Aorta (tissue), 5 donors: ENCODE measurements at places on chromosomes 12 and 14. TPM values are rescaled to one million over a fixed set of nuclear protein-coding genes. Genes with fewer than 3 reads are reported as not detected.

DNA sequence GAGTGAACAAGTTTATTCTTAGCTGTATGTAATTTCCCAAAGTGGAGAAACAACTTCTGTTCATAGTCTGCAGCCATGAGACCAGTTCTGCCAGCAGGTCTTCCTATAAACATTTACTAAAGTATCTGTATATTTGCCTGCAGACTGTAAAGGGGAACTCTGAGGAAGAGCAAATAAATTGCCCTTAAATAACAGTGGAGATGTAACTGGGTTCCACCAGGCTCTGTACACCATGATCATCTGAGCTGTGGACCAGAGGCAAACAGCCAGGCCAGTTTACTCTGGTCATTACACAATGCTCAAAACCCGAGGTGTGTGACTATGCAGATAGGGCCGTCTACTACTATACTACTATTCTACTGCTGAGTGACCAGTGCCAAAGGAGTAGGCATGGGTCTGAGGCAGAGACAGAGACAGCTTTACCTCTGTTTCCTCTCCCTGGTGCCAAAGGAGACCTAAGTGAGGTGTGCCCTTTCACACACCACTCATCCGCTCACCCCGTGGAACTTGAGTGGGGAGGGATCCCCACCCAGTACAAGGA, 21.1 kb upstream of the CERS5 start:
- no peaks in the 10 kb centered on the region for H3K27me3 ChIP-seq
- H3K4me1 ChIP-seq: peaks cover 8% of the 10 kb centered on the region
- H3K36me3 ChIP-seq: no peaks in the 10 kb centered on the region
- H3K4me3 ChIP-seq: no peak overlapping the region

DNA sequence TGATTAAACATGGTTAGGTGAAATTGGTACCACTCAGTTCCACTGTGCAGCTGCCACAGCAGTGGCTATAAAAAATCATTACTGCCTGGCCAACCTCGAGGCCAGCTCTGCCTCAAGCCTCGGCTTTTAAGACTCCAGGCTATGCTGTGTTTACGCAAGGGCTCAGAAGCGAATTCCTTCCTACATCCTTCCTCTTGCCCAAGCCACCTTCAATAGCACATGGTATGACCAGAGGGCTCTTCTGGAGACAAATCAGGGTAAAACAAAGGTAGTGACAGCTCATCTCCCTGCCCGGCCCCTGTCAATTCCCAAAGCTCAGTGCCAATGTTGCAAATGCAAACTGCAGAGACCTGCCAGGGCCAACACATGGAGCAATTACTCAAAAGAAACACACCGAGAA, 31.9 kb downstream of the NUAK1 start:
- peak overlapping the region; percentile 91 for H3K27ac ChIP-seq
- H3K27me3 ChIP-seq: no peaks in the 10 kb centered on the region
- peaks cover 22% of the 10 kb centered on the region for H3K4me1 ChIP-seq
- H3K4me3 ChIP-seq: no peak overlapping the region

DNA sequence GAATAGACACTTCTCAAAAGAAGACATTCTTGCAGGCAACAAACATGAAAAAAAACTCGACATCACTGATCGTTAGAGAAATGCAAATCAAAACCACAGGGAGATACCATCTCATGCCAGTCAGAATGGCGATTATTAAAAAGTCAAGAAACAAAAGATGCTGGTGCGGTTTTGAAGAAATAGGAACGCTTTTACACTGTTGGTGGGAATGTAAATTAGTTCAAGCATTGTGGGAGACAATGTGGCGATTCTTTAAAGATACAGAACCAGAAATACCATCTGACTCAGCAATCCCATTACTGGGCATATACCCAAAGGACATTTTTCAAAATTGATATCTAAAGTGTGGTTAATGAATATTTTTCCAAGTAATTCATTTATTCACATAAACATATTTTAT, 39.6 kb upstream of the LIN7A start:
- no peak for DNase-seq
- no peaks in the 10 kb centered on the region for H3K36me3 ChIP-seq
- no peaks in the 10 kb centered on the region for H3K4me1 ChIP-seq
- no peaks in the 10 kb centered on the region for H3K27me3 ChIP-seq

GRCh38 chr14:64193821-64194220, 100.3 kb downstream of the ESR2 start:
- no peaks in the 10 kb centered on the region for H3K4me1 ChIP-seq
- H3K27ac ChIP-seq: no peak overlapping the region
- no peak for DNase-seq
- H3K36me3 ChIP-seq: no peaks in the 10 kb centered on the region

DNA sequence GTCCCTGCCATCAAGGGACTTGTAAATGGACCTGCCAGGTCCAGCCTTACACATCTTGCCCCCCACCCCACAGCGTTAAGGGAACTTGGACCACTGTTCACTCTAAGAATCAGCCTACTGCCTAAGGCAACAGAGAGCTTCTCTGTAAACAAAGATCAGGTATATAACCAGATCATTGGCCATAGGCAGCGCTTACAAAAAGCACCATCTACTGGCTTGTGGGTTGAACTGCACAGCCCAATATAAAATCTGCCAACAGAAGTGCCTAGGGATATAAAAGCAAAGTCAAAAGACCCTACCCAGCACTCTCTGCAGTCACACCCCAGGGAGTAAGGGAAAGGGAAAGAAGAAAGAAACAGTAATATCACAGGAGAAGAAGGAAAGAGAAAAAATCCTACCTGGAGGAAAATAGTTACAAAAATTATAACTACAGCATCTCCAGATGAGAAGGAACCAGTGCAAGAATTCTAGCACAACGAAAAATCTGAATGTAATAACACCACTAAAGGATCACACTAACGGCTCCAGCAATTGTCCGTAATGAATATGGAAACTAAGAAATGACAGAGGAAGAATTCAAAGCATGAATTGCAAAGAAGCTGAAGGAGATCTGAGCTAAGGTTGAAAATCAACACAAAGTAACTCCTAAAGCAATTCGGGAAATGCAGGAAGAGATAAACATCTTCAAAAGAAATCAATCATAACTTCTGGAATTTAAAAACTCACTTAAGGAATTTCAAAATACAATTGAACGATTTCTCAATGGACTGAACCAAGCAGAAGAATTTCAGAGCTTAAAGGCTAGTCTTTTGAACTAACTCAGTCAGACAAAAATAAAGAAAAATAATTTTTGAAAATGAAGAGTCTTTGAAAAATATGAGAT, 95.2 kb upstream of the PCED1B start:
- H3K4me1 ChIP-seq: no peaks in the 10 kb centered on the region
- no peak for DNase-seq
- no peaks in the 10 kb centered on the region for H3K36me3 ChIP-seq
- no peak overlapping the region for H3K4me3 ChIP-seq

- H3K27ac ChIP-seq: no peak overlapping the region
- no peaks in the 10 kb centered on the region for H3K27me3 ChIP-seq
- no peak overlapping the region for H3K4me3 ChIP-seq
- no peak for DNase-seq
- H3K36me3 ChIP-seq: no peaks in the 10 kb centered on the region
Measured at GRCh38 chr12:95944108-95944704, 1.1 kb downstream of the AMDHD1 start.

DNA sequence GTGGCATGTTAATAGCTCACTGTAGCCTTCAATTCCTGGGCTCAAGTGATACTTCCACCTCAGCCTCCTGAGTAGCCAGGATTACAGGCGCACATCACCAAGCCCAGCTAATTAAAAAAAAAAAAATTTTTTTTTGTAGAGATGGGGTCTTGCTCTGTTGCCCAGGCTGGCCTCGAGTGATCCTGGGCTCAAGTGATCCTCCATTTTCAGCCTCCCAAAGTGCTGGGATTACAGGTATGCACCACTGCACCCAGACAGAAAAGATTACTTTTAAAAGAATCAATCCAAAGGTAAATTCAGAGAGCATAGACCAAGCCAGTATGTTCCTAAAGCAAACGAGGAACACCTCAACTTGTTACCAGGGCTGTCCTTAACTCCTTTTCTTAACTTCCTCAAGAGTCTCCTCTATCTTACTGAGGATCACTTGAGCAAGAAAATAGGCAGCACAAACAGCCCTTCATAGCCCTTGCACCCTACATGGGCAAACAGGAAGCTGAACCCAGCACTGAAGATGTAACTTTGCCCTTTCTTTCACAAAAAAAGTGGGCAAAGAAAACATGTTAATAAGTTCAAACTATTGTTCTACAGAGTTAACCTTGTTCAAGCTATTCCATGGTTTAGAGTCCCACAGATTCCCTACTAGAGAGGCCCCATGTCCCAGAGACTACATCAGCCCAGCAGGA, 11.3 kb downstream of the CS start:
- H3K4me1 ChIP-seq: no peaks in the 10 kb centered on the region
- no peaks in the 10 kb centered on the region for H3K27me3 ChIP-seq
- no peak overlapping the region for H3K4me3 ChIP-seq
- DNase-seq: no peak
- H3K27ac ChIP-seq: no peak overlapping the region

DNA sequence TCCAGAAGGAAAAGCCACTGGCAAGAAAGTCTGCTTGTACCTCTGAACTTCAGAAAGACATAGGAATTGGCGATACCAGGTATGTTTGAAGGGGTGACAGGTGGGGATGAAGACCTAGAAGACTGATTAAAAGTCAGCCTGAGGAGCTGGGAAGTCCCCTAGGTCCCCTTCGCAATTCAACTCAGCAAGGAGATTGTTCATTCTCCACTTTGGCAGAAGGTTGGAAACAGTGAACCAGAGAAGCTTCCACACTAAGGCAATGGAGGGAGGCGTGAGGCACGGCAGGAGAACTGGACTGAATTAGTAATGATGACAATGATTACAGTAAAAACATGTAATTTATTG, 240.3 kb upstream of the TMPO start:
- H3K27me3 ChIP-seq: no peaks in the 10 kb centered on the region
- no peak overlapping the region for H3K27ac ChIP-seq
- H3K36me3 ChIP-seq: no peaks in the 10 kb centered on the region

DNA sequence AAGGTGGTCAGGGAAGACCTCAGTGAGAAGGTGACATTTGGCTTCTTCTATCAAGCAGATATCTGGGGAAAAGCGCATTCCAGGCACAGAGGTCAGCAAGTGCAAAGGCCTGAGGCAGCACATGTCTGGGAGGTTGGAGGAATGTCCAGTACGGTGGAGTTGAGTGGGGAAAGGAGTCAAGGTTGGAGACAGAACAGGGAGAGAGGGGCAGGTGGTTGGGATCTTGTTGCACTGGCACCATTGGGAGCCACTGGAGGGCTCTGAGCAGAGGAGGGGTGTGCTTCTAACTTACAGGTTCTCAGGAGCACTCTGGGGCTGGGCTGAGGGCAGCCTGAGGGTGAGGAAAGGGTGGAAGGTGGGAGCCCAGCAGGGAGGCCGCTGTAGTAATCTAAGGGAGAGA, 52.1 kb downstream of the EID3 start:
- DNase-seq: no peak
- no peaks in the 10 kb centered on the region for H3K4me1 ChIP-seq
- H3K36me3 ChIP-seq: peaks cover 9% of the 10 kb centered on the region
- no peaks in the 10 kb centered on the region for H3K27me3 ChIP-seq
- H3K27ac ChIP-seq: peak overlapping the region; percentile 42
- no peak overlapping the region for H3K4me3 ChIP-seq

GRCh38 chr14:67168110-67168441, 21.2 kb upstream of the GARIN2 start:
- H3K4me1 ChIP-seq: no peaks in the 10 kb centered on the region
- no peak for DNase-seq
- no peak overlapping the region for H3K4me3 ChIP-seq
- H3K36me3 ChIP-seq: peaks cover 2% of the 10 kb centered on the region
- no peak overlapping the region for H3K27ac ChIP-seq
- H3K27me3 ChIP-seq: no peaks in the 10 kb centered on the region

Gene RAD9B
- 2.2 TPM for total RNA-seq

Gene PYGL
- 78.6 TPM for total RNA-seq

Gene LRRC43
- not detected for total RNA-seq
